Activated T-helper 2 cell treated with anti-CD3 and anti-CD28 coated beads, Interferon-gamma antibody, Interleukin-2, Interleukin-4, amounts not matched to agents 10 μg/mL and 5 μg/mL and 100 μg/mL, durations not matched to agents 14 hours and 24 hours and 36 hours (primary cell): ENCODE measurements at places on chromosomes 7 and 10. TPM values are rescaled to one million over a fixed set of nuclear protein-coding genes. Genes with fewer than 3 reads are reported as not detected.
A peak's percentile ranks its signal among the peaks of the same experiment; 100 is the strongest.

GRCh38 chr7:27424749-27425148, 182.1 kb downstream of the EVX1 start:
- H3K36me3 ChIP-seq, result no peaks in the 10 kb centered on the region
- no peaks in the 10 kb centered on the region for H3K27me3 ChIP-seq
- no peak overlapping the region for H3K27ac ChIP-seq
- H3K4me1 ChIP-seq, result no peaks in the 10 kb centered on the region
- DNase-seq, result no peak

DNA sequence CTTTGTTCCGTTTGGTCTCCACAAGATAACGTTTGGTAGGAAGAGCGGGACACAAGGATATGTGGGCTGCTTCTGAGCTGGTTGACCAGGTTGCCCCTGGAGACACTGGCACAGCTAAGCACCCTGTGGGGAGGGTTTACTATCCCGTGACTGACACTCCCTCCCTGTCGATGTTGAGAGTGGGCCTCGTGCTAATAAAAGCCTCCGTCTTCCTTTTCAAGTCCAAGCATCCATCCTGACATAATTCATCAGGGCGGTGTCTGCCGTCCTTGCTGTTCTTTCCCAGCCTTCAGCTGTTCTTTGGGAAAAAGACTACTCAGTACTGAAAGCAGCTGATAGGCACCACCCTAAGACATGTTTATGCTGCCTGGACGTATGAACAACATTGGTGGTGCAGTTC, 49.6 kb downstream of the SHH start:
- H3K36me3 ChIP-seq, result peaks cover 87% of the 10 kb centered on the region
- H3K4me1 ChIP-seq, result peaks cover 67% of the 10 kb centered on the region
- H3K4me3 ChIP-seq, result peak overlapping the region; percentile 85
- DNase-seq, result no peak
- H3K27me3 ChIP-seq, result no peaks in the 10 kb centered on the region

DNA sequence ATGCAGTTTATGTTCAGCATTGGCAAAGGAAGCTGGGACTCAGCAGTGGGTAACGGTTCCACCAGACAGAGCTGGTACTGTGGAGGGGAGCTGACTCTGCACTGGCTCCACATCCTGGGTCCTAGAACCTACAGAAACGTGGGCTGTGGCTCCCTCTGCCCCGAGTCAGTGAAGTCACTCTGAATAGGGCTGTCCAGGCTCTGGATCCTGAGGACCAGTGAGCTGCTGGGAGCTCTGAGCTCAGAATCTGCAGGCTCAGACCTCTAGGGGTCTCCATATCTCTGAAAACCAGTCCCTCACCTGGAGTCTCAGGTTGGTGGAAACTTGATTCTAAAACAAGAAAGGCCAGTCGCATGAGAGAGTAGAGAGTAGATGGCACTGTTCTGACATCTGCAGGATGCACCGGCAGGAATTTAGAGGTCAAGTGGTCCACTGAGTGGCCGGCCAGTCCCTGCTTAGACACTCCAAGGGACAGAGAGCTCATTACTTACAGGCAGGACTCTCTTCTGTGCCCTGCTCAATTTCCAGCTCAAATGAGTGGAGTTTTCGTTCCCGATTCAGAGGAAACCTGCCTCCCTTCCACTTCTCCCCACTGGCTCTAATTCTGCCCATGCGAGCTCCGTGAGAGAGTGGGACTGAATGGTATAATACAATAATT, 18.6 kb downstream of the NPFFR1 start:
- no peak overlapping the region for H3K27ac ChIP-seq
- H3K4me1 ChIP-seq, result peaks cover 6% of the 10 kb centered on the region
- no peak for DNase-seq
- no peaks in the 10 kb centered on the region for H3K36me3 ChIP-seq

DNA sequence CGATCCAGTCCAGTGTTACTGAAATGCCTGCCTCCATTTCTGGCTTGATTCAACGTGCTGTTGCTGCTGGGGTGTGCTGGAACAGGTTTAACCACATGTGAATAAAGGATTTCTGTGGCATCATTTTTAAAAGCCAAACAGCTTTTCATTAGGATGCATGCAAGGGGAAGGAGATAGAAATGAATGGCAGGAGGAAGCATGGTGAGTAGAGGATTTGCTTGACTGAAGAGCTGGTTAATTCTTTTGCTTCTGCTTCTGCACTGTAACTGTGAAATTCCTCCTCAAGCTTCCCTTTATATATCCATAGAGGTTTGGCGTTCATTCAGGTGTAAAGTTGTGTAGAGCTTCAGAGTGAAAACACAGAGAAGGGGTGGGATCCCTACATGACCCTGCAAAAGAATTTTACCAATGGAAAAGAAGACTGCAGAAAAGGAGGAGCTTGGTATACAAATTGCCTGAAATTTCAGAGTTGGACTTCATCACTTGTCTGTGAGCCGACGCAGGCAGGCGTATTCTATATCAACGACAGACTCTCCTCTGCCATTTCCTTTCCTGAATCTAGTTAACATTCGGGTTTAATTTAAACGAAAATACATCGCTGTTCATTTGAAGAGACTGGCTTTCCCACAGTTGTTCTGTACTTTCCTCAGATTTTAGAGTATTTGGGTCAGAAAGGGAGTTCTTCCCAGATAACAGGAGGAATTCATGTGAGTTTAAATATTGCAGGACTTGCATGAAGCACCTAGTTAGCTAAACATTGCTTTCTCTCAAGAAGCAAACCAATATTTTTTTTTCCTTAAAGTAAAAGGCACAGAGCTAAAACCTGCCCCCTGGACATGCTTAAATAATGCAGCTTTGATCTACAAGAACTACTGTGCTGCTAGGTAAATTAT, at the start of gene SOSTDC1:
Gene SOSTDC1 (minus strand): TSS at position 270 of the 893 bp plus-strand sequence. CDS start 70 bp downstream, at position 200.
- H3K27me3 ChIP-seq, result peaks cover 13% of the 10 kb centered on the region
- peaks cover 2% of the 10 kb centered on the region for H3K4me1 ChIP-seq
- no peak within 1 kb of the TSS for H3K27ac ChIP-seq

- H3K36me3 ChIP-seq, result no peaks in the 10 kb centered on the region
- no peak for DNase-seq
- no peak overlapping the region for H3K27ac ChIP-seq
- H3K4me1 ChIP-seq, result no peaks in the 10 kb centered on the region
- no peak overlapping the region for H3K4me3 ChIP-seq
These were observed 29.0 kb downstream of the GCC1 start for GRCh38 chr7:127556404-127556803.

DNA sequence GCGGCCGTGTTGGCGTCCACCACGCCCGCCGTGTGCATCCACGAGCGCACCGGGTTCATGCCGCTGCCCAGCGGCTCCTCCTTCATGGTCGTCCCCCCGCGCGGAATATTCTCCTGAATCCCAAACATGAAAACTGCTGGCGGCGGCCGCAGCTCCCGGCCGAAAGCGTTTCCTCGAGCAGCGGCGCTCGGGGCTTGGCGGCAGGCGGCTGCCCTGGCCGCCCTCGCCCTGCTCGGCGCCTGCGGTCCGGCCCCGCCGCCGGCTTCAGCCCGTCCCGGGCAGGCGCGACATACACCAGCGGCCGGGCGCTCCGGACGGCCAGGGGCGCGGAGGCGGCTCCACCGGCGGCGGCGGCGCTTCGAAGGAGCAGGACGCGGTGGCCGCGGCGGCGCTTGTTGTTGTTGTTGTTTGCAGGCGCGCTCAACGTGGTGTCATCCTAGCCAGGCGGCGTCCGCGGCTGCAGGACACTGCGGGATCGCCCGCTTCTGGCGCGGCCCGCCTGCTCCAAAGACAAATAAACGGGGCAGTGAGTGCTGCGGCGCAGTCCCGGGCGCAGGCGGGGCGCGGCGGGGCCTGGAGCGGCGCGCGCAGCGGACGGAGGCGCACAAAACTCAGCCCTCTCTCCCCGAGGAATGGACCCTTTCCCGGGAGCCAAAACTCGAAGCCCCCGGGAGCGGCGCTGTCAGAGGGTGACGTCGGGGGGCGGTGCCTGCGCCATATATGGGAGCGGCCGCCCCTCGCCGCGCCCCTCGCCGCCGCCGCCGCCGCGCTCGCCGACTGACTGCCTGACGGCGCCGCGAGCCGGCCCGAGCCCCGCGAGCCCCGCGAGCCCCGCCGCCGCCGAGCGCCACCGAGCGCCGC, at the start of gene EBF3:
Gene EBF3 (minus strand): TSS at position 634 of the 861 bp plus-strand sequence. CDS start 506 bp downstream, at position 128.
- H3K4me1 ChIP-seq, result peaks cover 3% of the 10 kb centered on the region
- H3K27me3 ChIP-seq, result peaks cover 60% of the 10 kb centered on the region
- H3K27ac ChIP-seq, result peak within 1 kb of the TSS; percentile 49
- H3K4me3 ChIP-seq, result peak within 1 kb of the TSS; percentile 60
- no peak for DNase-seq

DNA sequence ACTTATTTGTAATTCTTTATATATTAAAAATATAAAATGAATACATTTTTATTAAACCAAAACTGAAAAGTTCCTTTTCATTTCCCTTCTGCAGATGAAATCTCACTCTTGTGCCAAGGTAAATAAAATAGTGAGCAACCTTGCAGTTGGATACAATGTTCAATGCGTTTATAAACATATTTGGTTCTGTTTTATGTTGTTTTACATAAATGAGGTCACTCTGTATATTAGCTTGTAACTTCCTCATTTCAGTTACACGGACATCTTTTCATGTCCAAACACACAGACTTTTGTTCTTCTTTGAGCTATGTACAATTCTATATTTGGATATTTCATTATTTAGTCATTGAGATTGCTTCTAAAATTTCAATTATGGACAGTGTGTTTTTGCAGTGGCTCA, 107.7 kb downstream of the BBS9 start:
- H3K27me3 ChIP-seq, result no peaks in the 10 kb centered on the region
- DNase-seq, result no peak
- H3K4me1 ChIP-seq, result no peaks in the 10 kb centered on the region
- H3K36me3 ChIP-seq, result no peaks in the 10 kb centered on the region
- H3K4me3 ChIP-seq, result no peak overlapping the region
- no peak overlapping the region for H3K27ac ChIP-seq

Gene OR2A7
- 2.2 and 2.5 TPM in 2 replicates for total RNA-seq

DNA sequence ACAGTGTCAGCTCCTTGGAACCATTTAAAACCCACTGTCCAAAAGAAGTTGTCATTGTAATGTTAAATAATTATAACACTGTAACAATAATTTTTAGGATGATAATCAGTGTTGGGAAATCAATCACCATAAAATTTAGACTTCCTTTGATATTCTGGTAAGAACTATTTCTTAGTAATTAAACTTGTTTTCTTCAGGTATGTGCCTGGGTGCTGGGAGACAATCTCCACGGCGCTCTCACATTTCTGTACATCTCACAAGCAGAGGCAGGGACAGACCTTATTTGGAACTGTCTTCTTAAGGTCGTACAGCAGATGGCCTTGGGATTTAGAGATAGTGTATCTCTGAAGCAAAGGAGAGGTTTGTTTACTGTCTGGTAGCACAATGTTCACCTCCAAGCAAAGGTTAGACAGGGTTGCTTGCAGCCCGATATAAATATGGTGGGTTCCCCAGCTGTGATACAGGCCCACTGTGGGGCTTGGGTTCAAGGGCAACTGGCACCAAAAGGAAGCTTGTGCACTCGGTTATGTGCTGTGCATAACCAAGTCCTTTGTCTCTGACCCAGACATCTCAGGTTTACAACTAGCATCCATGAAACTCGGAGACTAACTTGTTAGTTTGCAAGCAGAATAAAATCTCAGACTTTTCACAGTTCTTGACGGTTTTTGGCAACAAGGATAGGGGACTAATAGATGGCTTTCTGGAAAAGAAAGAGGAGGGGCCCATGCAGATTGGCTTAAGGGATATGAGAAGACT, 125.5 kb downstream of the RNF32 start:
- H3K4me1 ChIP-seq, result peaks cover 25% of the 10 kb centered on the region
- no peak overlapping the region for H3K4me3 ChIP-seq
- H3K27ac ChIP-seq, result no peak overlapping the region
- DNase-seq, result no peak

Gene CYP2C18
- total RNA-seq, result 0.57 and 0.64 TPM in 2 replicates

Gene CHST15
- total RNA-seq, result 0.07 TPM in 1 of 2 replicates, not detected in the other

Gene PILRA
- total RNA-seq, result 12.3 TPM in 2 replicates
